Stimulated activated CD4-positive, alpha-beta T cell treated with anti-CD3 and anti-CD28 coated beads, Interleukin-1b, Interleukin-23, amount 100 ng/mL, for 4 hours (primary cell): ENCODE measurements at places on chromosomes 13 and 19.
A peak's percentile ranks its signal among the peaks of the same experiment; 100 is the strongest.

DNA sequence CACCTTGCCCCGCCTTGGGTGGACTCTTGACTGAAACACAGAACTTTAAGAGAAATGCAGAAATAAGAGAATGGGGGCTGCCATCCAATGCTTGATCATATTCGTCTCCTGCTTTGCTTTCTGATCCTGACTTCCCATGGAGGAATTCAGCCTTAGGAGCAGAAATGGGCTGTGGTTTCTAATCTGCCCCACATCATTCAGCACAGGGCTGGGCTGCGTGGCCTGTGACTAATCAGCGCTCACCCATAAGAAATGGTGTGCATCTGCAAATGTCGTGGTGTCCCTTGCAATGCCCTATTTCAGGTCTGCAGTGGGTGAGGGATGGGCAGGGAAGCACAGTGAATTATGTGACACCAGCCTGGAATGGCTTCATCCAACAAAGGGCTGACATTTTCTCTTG lies 60.7 kb upstream of the URI1 start:
- no peak for DNase-seq

DNA sequence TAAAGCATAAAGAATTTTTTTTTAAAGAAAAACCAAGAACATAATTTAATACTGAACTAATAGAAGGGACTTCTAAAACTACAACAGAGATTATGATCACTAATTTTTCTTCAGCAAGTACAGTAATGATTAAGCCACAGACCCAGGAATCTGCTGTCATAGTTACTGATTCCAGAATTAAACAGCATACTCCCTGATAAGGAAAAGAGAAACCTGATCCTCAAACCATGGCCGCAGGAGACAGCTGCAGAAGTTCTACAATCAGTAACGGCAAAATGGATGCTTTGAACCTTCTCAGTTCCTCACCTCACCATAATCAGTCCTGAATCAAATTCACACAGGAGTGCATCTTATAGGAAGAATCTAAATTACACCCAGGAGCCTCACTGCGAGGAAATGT lies 939.0 kb upstream of the SLITRK1 start:
- DNase-seq: no peak

- DNase-seq: no peak
These were observed 138.0 kb downstream of the TNFSF13B start for GRCh38 chr13:108407495-108407894.

DNA sequence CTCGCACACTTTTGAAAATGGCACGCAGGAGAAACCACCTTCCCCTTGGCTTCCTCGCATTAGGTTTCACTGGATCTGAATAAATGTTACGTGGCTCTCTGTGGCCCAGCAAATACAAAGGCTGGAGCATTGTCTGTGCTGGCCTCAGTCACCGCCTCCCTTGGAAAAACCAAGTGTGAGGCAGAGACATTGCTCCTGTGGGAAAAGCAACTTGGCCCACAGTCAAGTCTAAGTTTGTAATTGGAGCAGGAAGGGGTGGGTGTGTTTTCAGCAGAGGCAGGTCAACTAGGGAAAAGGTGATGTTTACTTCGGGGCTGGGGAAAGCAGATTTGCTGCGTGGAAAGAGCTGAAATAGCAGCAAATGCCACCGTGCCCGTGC lies 101.6 kb downstream of the IRS2 start:
- DNase-seq: no peak

DNA sequence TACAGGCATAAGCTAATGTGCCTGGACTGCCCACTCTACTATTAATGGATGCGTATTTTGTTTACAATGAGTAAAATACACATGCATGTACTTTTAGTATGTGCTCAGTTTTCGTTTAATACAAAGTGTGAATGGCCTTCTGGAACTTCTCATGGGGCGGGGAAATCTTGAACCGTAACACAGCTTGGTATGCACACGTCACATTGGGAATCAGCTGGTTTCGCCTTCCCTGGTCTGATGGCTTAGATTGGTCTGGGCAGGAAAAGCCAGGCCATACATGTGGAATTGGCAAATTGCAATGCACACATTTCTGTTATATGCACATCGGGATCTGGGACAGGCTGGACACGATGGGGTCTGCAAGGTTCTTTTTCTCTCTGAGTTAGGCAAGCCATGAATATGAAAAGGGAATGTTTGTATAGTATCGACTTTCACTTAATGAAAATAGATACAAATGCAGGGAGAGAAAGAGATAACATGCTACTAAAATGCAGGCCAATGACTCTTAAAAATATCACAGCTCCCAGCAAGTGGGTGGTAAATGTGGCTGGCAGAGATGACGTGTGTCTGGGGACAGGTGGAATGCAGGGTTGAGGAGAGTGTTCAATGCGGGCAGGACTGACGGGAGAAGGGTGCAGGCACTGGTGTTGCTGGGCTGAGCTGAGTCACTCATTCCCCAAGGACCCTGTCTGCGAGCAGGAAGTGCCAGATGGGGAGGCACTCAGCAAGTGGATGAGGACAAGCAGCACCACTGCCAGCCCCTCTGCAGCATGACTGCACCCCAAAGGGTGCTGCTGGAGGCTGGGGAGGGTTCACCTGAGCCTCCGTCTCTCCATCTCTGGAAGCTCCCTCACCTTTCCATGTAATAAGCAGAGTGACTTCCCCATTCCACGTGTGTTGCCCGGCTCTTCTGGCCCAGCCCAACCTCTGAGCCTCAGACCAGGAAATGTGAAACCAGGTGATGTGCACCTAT lies 204.0 kb upstream of the GPR12 start:
- no peak for DNase-seq

DNA sequence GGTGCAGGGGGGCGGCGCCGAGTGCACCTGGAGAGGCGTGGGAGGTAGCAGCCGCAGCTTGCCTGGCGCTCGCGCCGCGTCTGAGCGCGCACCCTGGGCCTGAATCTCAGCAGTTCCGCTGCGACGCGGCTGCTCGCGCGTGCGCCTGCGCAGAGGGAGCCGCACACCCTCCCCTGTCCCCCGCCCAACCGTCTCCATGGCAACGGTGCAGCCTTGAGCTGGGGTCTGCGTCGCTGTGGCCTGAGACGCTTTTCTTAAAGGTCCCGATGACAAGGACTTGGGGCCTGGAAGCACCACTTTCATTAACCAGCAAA lies at the start of gene PNMA8B:
TSS of gene PNMA8B (minus strand) at position 82 of the 314 bp plus-strand sequence. CDS start 402 bp downstream, outside the sequence.
- no peak for DNase-seq

DNA sequence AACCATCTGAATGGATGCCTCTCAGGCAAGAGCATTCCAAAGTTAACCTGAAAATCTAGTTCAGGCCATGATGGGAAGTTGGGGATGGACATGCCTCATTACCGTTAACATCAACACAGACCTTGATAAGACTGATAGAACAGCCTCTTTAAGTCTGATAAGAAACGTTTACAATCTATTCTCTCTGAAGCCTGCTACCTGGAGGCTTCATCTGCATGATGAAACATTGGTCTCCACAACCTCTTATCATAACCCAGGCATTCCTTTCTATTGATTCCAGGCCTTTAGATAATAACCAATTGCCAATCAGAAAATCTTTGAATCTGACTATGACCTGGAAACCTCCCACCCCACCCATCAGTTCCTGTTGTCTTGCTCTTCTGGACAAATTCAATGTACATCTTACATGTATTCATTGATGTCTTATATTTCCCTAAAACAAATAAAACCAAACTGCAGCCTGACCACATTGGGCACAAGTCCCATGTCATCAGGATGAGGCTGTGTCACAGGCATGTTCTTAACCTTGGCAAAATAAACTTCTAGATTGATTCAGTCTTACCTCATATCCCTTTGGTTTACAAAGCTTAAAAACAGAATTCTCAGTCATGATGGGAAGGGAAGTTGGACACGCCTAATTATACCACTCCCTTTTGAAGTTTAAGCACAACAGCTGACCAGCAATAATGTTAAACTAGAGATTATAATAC lies 843.8 kb upstream of the SPRY2 start:
- no peak for DNase-seq

GRCh38 chr19:15285896-15286591 lies 46.3 kb downstream of the BRD4 start:
- DNase-seq: no peak

DNA sequence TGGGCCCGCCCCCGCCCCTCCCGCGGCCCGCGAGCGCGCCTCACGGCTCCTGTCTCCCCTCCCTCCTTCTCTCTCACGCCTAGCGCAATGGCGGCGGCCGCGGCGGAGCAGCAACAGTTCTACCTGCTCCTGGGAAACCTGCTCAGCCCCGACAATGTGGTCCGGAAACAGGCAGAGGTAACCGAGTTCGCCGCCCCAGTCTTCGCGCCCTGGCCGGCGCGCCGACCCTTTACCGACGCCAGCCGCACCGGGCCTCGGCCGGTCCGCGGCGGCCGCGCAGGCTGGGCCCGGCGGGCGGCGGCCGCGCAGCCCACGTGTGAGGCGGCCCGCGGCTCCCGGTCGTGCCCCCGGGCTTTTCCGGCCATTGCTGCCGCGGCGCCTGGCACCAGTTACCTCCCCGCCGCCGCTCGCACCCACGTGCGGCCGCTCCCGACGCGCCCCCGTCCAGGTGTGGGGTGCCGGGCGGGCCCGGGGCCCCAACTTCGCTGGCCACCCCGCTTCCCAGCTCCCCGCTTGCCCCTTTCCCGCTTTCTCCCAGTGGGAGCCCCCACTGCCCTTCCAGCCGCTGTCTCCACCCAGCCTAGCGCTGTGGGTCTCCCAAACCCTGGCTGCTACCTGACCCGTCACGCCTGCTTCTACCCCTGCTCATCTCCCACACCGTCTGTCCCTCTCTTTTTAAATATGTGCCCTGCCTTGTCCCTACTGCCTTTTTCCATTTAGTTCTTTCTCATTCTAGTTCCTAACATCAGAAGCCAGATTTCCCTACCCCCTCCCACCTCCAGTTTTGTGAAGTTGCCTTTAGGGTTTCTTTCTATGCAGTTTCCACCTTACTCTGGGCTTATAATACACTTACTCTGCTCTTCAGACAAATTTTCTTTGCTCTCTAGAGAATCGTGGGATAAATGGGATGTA lies 23.4 kb downstream of the IPO5 start:
- no peak for DNase-seq

DNA sequence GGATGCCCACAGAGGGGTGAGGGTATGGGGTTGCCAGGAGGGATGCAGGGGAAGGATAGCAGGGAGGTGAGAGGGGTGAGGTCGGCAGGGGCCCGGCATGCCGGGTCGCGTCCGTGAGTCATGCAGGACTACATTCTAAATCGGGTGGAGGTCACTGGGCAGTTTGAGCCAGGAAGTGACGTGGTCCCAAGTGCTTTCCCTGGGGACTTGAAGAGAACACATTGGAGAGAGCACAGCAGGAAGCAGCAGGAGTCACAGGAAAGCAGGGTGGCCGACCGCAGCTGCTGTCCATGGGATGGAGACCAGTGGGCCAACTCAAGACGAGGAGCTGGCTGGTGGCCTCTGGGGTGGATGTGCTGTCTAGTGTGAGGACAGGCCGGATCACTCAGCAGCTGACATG lies 92.0 kb upstream of the WASF3 start:
- DNase-seq: no peak

DNA sequence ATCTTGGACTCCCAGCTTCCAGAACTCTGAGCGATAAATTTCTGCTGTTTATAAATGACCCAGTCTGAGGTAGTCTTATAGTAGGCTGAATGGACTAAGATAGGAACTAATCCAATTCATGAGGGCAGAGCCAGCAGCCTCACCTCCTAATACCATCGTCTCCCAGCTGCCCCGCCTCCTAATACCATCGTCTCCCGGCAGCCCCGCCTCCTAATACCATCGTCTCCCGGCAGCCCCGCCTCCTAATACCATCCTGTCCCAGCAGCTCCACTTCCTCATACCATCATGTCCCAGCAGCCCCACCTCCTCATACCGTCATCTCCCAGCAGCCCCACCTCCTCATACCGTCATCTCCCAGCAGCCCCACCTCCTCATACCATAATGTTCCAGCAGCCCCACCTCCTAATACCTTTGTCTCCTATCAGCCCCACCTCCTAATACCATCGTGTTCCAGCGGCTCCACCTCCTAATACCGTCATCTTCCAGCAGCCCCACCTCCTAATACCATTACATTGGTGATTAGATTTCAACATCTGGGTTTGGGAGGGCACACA lies 2.4 kb upstream of the ARGLU1 start:
- peak; percentile 68 for DNase-seq

GRCh38 chr13:78256484-78256883 lies 337.9 kb upstream of the EDNRB start:
- no peak for DNase-seq

DNA sequence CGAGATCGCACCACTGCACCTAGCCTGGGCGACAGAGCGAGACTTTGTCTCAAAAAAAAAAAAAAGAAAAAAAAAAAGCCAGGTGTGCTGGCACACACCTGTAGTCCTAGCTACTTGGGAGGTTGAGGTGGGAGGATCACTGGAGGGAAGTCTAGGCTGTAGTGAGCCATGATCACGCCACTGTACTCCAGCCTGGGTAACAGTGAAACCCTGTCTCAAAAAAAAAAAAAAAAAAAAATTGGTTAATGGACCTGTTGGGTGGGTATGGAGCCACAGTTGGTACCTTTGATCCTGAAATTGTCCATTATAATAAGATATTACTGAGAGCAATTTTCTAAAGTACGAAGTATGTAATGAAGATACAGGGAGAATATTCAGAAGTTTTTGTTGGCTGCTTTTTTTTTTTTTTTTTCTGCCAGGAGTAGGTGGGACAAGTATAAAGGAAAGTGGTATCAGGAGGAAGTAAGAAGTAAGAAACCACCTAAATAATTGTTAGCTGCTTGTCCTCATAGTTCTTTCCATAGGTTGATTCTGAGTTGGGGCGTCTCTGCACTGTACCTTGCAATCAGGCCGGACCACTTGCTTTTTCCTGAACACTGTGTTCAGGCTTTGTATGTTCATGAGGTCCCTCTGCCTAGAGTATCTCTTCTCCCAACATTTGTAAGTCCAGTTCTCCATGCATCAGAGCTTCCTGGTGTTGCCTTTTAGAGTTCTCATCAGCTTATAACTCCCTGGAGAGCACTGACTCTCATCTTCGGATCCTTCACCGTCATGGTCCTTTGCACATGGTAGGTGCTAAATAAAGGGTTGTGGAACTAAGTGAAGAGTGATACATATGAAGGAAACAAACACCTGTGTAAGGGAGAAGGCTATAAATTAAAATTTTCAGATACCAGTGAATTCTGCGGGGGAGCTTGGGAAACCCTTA lies 31.7 kb downstream of the ARHGAP35 start:
- no peak for DNase-seq

DNA sequence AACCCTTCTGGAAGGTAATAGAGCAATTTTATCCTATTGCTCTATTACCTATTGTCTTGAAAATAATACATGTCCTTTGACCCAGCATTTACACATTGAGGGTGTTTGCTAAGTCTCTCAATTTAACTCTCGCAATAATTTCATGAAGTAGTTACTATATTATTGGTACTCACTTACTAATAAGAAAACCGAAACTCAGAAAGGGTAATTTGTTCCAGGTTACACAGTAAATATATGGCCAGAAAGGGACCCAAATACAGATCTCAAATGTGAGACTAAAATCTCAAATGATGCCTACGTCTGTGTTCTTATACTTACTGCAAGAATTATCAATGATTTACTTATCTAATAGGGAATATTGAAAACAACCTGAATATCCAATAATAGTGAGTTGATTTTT lies 29.7 kb upstream of the FAM216B start:
- DNase-seq: no peak

DNA sequence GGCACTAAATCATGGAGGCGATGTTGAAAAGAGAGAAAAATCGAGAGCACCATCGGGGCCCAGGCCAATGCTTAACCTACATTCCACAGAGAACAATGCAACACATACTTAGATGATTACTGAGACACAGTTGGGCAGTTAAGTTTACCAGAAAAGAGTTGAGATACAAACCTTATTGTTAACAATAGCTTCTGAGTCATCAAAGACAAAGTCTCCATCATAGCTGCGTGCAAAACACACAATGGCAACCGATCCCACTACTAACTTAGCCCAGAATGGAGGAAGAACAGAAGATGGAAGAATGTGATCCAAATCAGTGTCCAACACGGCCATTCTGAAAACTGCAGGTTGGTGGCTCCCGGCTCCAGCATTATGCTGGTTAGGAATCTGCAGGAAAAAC lies 6.2 kb downstream of the TMTC4 start:
- no peak for DNase-seq
